ENCODE measurements at places on chromosomes 5 and 9.

- DNase-seq = no peak
Observed at GRCh38 chr9:131999692-132000551, 79.7 kb downstream of the MED27 start.

DNA sequence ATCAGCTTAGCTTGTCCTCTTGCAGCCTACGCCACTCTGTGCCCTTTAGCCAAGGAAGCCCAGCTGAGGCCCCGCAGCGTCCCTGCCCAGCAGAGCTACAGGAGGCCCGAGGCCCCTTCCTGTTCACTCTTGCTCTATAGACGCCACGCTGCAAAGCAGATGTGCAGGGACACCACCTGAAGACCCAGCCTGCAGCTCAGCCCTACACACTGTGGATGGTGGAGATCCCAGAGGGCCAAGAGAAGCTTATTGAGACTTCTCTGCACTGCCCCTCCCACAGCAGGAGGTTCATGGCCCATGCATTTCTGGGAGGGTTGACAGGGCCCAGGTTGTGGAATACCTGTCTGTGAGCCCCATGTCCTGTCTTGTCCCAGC lies 33.6 kb downstream of the IRF1 start:
- no peak for DNase-seq

DNA sequence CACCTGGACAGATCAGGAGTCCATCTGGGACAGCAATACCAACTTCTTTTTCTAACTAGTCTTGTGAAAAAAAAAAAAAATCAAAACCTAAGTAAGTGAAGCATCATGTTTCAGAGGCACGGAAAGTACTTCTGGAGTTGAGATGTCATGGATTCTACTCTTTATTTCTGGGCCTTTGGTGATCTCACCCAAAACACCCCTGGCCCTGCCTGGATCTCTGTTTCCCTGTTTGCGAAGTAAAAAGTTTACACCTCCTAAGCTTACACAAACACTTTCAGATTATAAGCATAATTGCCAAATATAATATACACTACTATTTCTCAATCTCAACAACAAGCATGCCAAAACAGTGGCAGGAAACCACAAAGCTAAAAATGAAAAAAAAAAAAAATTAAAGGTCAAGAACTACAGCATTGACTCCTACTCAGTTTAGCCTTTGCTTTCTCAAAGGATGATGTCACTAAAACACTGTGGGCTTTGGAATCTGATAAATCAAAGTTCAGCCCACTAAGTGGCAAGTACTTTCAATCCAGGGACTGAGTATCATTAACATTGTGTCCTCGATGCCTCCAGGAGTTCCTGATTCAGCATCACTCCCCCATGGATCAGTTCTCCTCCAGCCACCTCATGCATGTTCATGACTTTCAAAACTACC lies 291.9 kb downstream of the NFIB start:
- no peak for DNase-seq

DNA sequence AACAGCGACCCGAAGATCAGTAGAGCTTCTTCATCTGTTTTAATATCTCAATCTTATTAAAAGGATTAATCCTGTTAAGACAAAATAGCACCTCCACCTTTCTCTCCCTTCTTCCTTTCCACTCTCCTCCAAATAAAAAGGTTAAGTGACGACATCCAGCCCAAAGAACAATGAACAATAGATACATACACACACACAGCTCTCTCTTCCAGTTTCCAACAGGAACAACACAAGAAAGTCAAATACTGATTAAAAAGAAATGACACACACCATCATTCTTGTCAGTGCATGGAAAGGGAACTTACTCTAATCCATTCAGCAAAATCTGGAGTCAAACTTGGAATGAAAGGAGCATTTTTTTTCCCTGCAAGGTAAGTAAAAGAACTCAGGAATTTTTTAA lies 2.8 kb downstream of the ARL15 start:
- no peak for DNase-seq

- no peak for DNase-seq
Observed at GRCh38 chr9:130963337-130963908, 24.4 kb upstream of the FIBCD1 start.

DNA sequence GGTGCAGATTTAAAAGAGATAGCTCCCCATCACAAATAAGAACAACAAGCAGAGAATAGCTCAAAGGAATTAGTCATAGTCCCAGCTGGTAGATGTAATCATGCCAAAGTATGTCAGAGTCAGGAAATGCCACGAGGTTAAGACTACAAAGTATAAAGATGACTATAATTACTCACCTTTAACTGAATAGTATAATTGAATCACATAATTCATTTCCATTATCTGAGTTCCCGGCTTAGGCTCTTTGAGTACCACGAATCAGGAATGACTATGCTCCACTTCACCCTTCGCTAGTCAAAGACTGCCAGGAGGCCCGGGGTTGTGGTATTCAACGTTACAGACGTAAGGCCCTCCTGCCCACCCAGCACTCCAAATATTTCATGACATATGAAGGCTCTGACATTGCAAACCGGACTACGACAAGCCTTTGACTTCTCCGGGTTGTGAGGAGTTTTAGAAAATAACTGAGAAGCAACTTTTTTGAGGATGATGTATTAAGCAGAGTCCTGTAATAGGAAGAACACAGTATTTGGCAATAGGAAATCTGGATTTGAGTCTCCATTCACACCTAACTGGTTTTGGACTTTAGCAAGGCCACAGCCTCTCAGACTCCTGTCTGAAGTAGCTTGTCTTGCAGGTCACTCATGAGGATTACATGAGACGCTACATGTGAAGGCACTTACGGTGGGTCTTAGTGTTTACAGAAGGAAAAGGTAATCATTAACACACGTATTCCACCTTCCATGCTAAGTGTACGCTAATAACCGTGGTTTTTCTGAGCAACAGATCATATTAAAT lies 64.6 kb downstream of the ENC1 start:
- DNase-seq = no peak

DNA sequence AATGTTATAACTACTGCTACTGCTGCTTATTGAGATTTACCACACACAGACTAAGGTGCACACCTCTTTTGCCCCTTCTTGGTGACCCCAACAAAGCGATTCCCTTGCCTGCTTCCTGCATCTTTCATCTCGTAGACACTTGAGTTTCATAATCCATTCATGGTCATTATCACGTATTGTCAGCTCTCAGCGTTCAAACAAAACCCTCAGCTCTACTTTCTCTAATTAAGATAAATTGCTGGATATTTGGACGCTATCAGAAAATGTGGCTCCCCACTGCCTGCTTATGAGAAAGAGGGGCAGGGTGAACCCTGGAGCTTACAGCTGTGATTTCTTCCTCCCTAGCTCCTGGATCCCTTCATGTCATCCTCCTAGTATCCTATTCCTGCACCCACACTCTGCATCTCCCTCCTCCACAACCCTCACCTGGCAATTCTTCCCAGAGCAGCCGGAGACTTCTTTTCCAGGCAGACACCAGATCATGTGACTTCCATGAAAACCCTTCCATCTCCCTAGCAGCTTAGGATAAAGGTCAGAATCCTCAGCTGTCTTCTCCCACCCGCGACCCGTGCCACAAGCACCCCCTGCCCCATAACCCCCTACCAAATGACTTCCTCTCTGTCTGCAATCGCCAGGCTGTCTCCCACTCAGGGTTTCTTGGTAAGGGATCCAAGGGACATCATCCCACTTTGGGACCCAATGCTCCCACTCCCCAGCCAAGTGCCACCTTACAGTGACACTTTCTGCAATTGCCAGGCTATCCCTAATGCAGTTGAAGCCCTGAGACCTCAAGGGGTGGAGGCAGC lies 146.5 kb downstream of the NSG2 start:
- DNase-seq = no peak

All from NCI-H345 (cell line).